ENCODE measurements at places on chromosomes 4 and X.

- no peak for DNase-seq
These were observed 116.1 kb downstream of the EVC2 start for GRCh38 chr4:5592272-5592671.

DNA sequence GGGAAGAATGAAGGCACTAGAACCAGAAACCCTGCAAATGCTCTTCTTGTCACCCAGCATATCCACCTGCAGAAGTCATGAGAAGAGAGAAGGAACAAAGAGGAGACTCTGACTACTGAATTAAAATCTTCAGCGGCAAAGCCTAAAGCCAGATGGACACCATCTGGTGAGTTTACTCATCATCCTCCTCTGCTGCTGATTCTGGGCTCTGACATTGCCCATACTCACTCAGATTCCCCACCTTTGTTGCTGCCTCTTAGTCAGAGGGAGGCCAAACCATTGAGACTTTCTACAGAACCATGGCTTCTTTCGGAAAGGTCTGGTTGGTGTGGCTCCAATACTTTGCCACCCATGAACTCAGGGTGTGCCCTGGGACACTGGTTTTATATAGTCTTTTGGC lies 181.7 kb downstream of the AR start:
- DNase-seq = no peak

DNA sequence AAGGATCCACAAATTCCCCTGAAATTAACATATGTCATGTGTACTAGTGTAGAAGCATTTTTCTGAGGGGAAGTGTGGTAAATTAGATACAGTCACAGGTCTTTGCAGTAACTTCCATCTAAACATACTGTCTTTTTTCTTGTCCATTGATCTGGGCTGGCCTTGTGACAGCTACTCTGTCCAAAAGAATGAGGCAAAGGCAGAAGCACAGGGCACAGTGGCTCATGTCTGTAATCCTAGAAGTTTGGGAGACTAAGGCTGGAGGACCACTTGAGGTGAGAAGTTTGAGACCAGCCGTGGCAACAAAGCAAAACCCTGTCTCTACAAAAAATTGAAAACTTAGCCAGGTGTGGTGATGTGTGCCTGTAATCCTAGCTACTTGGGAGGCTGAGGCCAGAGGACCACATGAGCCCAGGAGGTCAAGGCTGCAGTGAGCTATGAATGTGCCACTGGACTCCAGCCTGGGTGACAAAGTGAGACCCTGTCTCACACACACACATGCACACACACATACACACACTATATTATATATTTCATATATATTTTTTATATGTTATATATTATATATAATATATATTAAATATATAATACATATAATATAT lies 47.6 kb downstream of the HAND2 start:
- no peak for DNase-seq

- no peak for DNase-seq
These were observed 57.0 kb downstream of the RTL9 start for GRCh38 chrX:110415440-110416170.

- DNase-seq = no peak
These were observed 10.1 kb downstream of the SH3D19 start for GRCh38 chr4:151315212-151315886.

DNA sequence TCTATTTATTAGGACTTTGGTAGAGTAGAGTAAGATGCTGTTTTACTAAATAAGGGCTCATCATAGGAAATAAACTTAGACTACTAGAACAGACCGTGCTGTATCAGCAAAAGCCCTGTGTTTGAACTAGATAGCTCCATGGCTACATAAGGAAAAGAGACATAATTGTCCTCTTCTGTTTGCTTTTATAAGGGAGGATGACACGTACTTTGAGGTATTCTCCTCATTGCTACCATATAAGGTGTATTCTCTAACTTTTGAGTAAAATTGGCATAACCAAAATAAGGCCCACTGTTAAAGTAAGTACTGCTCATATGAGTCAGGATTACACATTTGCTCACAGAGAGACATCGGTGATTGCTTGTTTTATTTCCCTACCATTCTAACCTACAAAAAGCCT lies 64.3 kb downstream of the PDLIM5 start:
- no peak for DNase-seq

DNA sequence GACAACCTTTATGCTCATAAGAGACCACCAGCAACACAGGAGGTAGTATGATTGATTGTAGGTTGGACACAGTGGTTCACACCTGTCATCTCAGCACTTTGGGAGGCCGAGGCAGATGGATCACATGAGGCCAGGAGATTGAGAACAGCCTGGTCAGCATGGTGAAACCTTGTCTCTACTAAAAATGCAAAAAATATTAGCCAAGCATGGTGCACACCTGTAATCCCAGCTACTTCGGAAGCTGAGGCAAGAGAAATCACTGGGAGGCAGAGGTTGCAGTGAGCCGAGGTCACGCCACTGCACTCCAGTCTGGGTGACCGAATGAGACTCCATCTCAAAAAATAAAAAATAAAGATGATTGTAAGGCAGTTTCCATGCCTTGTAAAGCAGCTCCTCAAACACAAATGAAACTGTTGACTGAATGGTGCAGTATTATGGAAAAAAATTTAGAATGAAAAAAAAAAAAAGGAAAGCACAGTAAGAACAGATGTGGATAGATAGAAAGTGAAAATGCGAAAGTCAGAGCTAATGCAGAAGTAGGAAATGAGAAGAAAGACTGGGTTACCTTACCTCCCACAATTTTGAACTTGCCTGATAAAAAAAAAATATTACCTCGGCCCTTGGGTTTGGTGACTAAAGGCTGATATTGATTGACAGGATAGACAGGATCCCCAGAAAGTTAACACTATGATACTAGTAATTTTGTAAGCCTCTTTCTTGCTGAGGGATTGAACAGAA lies 249.2 kb upstream of the TRAM1L1 start:
- no peak for DNase-seq

DNA sequence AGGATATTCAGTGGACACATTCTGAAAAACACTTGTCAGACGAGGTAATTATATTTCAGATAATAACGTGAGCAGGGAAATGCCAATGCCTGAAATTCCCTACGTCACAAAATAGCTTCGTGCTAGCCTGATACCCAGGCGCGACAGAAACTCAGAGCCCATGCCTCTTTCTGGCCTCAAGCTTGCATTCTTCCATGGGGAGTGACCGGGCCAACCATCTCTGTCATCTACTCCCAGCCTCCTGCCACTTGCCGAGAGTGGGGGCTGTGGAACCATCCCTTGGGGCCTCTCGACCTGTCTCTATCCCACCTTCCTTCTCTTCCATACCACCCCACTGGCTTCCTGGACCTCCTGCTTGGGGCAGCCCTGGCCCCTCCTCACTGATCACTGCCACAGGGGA lies 34.5 kb upstream of the CDKN2AIP start:
- no peak for DNase-seq

DNA sequence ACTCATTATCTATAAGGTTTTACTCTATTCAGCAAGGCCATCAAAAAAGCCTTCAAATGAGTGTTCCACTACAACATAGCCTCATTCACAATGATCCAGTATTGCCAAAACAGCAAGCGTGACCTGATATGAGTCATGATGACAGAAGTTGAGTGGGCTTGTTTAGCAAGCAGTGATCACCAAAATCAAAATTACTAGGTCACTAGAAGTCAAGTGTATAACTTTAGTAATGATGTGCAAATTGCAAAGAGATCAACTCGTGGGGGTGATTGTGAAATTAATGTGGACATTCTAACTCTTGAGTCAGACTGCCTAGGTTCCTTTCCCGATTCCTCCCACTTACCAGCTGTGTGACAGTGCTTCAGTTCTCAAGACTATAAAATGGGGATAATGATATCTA lies 124.5 kb downstream of the CHM start:
- no peak for DNase-seq

DNA sequence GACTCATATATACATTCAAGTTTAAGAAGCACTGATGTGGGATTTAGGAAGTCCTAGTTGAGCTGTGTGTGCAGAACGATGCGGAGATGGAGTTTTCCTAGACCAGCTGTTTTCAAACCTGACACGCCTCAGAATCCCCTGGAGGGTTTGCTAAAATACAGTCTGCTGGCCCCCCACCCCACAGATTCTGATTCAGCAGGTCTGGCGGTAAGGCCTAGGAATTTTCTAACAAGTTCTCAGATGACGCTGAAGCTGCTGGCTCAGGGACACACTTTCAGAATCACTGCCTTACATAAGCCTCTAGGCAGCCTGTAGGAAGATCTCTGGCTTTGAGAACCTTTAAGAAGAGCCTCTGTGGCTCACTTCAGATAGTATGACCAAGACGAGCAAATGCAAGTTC lies 73.1 kb downstream of the PHEX start:
- DNase-seq = no peak

GRCh38 chr4:7837597-7838135 lies 102.0 kb downstream of the AFAP1 start:
- no peak for DNase-seq

DNA sequence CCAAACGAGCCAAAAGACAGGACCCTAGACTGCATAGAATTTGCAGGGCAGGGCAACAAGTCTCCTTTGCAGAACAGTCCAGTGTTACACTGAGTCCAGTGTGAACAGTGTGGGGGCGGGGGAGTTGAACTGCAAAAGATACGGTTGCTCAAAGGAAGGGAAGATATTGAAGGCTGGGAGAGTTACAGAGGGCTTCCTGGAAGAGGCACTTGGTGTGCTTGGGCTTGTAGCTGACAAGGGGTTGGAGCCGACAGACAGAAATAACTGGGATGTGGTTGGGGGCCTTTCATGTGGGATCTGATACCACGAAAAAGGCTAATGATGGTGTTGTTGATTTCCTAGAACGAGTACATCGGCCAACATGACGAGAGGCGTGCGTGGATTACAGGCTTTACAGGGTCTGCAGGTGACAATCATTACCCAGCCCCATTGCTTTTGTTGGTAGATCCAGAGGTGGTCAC lies 6.1 kb downstream of the XPNPEP2 start:
- no peak for DNase-seq

DNA sequence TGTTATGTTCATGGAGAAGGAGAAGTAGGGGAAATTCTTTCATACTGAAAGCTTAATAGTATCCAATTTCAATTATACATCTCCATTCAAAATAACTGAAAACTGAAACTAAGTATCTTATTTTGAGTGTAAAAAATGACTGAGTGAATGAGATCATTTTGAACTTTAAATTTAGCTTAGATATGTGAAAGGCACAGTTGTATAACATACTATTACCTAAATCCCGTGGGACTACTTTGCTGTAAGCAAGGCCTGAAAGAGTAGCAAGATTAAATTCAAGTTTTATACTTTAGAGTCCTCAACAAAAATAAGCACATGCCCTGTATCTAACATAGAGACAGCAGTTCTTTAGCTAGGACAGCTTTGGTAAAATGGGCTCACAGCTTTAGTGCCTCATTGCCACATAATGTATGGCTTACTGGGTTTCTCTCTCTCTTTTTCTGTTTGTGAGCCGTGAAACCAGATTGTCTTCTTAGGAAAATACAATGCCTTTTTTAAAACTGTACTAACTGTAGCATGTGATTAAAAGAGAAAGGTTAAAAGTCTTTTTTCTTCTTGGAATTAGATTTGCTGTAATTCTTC lies 43.2 kb downstream of the GSTCD start:
- no peak for DNase-seq

GRCh38 chrX:19721726-19722370 lies 165.6 kb downstream of the SH3KBP1 start:
- no peak for DNase-seq

DNA sequence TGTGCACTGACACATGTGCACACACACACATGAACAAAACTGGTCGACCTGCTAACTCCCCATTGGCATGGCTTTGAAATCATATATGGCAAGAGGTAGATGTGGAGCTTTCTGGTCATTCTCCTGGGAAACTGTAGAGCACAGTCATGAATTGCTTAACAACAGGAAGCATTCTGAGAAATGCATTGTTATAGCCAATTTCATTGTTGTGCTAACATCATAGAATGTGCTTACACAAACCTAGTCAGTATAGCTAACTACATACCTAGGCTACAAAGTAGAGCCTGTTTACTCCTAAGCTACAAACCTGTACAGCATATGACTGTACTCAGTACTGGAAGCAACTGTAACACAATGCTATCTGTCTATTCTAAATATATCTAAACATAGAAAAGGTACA lies 134.2 kb upstream of the SH3RF1 start:
- no peak for DNase-seq

DNA sequence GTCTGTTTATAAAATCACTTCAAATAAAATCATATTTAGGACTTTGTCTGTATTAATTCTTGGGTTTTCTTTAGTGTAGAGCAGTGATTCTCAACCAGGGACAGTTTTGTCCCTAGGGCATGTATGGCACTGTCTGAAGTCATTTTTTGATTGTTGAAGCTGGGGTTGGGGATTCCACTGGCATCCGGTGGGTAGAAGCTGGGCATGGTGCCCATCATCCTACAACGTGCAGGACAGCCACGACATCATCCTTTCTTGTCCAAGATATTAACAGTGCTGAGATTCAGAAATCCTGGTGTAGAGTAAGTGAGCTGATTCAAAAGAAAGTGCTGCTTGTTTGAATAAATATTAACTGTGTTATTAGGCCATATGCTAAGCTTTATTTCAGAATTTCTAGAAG lies 28.6 kb downstream of the DCLK2 start:
- no peak for DNase-seq

- no peak for DNase-seq
These were observed 80.4 kb downstream of the ZFX start for GRCh38 chrX:24229976-24230375.

GRCh38 chr4:62087706-62088105 lies 887.6 kb downstream of the ADGRL3 start:
- DNase-seq = no peak

DNA sequence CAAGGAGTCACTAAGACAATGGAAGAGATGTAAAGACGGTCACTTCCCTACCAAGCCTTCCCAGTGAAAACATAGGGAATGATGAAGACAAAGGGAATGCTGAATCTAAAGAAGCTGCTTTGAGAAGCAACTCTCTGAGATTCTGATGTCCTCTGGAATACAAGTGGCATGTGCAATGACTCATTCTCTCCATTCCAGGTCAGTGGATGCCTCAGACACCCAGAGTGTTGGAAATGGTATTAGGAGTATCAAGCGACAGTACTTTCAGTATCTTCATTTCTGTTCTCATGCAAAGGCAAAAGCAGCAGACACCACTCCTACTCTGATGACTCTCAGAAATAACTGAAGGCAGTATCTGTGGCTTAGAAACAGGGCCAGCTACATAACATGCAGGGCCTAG lies 102.6 kb downstream of the FSTL5 start:
- no peak for DNase-seq

GRCh38 chrX:132144061-132144460 lies 16.2 kb upstream of the FRMD7 start:
- no peak for DNase-seq

- DNase-seq = no peak
These were observed 76.1 kb downstream of the MANBA start for GRCh38 chr4:102684610-102685052.

DNA sequence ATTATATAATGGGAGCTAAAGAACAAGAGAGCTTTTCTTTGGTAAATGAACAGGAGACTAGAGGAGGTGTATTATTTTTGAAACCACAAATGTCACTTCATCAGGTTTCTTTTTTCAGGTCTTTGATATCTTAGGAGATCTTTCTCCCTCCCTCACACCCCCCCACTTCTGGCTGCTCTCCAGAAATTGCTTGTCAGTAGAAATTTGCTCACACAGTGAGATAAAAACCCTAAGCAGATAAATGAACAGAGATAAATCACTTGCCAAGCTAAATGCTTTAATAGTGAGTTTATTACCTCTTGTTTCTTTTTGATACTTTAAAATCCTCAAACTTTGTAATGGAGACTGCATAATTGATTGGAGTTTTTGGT lies 421.2 kb upstream of the TENM3 start:
- no peak for DNase-seq

- no peak for DNase-seq
These were observed 233.4 kb downstream of the MAML3 start for GRCh38 chr4:139920486-139921002.

GRCh38 chr4:51963841-51964517 lies 56.2 kb downstream of the LRRC66 start:
- DNase-seq = no peak

Data from stimulated activated CD8-positive, alpha-beta memory T cell treated with anti-CD3 and anti-CD28 coated beads, Interleukin-15, amount 100 ng/mL, for 24 hours (primary cell).